ENCODE measurements at places on chromosomes 5 and 9. TPM values are rescaled to one million over a fixed set of nuclear protein-coding genes. Genes with fewer than 3 reads are reported as not detected.

- H3K36me3 ChIP-seq, result no peaks in the 10 kb centered on the region
- no peaks in the 10 kb centered on the region for H3K4me1 ChIP-seq
These were observed 61.1 kb downstream of the FRMD3 start for GRCh38 chr9:83477120-83477519.

DNA sequence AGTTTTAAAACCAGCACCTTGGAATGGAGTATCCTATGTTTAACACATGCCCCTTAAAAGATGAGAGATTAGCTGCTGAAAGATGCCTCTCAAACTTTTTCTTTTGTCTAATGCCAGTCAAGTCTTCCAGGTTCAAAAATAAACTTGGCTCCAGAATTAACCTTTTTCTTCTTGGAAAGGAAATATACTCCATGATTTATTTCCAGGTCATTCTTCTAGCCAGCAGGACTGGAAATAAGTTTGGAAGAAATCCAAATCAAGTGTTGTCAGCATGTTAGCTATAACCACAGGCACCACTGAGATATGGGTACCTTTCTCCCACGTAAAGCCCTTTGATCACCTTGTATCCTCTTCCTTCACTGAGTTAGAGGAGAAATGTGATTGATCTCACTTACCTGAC lies 56.1 kb downstream of the NLN start:
- H3K27me3 ChIP-seq, result no peaks in the 10 kb centered on the region
- no peak overlapping the region for H3K27ac ChIP-seq
- no peaks in the 10 kb centered on the region for H3K36me3 ChIP-seq
- H3K4me1 ChIP-seq, result peaks cover 9% of the 10 kb centered on the region

- H3K27ac ChIP-seq, result no peak overlapping the region
- DNase-seq, result no peak
- H3K36me3 ChIP-seq, result no peaks in the 10 kb centered on the region
These were observed 32.9 kb downstream of the TRPC7 start for GRCh38 chr5:136332223-136333015.

DNA sequence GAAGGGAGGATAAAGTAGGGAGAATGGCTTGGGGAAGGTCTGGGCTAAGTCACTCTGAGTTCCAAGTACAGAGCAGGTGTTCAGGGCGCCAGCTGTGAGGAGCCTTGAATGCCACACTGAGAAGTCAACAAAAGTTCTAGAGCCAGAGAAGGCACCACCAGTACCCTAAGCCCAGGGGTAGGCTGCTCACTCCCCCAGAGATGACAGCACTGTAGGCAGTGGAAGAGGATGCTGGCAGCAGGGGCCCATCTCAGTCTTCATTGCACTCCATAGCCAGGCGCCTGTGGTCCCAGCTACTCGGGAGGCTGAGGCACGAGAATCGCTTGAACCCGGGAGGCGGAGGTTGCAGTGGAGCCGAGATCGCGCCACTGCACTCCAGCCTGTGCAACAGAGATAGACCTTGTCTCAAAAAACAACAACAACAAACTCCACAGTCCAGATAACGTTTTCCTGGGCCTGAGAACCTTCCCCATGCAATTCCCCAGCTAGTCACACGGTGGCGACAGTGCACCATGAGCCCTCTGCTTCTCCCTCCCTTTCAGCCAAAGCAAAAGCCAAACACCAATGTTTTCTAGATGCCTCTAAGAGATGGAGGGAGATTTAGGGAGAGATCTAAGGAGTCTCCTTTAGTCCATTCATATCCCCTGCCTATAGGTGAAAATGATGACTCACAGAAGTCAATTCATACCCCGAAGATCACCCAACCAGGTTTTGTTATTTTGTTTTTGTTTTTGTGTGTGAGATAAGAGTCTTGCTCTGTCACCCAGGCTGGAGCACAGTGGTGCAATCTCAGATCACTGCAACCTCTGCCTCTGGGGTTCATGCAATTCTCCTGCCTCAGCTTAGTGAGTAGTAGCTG lies 19.8 kb upstream of the NSD1 start:
- no peaks in the 10 kb centered on the region for H3K27me3 ChIP-seq
- H3K4me3 ChIP-seq, result no peak overlapping the region
- peaks cover 16% of the 10 kb centered on the region for H3K4me1 ChIP-seq
- H3K27ac ChIP-seq, result no peak overlapping the region
- peak; percentile 75 for DNase-seq

AOPEP gene
- 7.1 TPM for total RNA-seq

PCA3 gene
- not detected for total RNA-seq
